GOT3 (cell line): ENCODE measurements at places on chromosomes 4 and X.

GRCh38 chr4:147580396-147580795, 36.8 kb upstream of the TMEM184C start:
- no peak for DNase-seq

DNA sequence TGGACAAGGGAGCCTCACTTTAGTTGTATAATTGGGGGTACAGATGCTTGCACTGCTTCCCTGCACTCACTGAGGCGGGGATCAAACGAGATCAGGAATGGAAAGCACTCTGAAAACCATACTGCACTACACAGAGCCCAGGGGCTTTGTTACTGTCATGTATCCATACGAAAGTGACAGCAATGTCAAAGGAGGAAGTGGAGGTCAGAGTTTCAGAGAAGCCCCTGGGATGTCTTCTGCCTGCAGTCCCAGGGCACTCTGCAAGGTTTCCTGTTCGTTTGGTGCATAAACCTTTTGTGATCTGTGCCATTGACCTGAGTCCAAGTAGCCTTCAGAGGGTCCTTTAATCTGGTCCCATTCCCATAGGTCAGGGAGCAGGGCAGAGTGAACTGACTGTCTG, 31.2 kb downstream of the RNF175 start:
- DNase-seq: no peak

- DNase-seq: no peak
Observed at GRCh38 chr4:63618883-63619718, 790.1 kb downstream of the TECRL start.

GRCh38 chrX:77564823-77565222, 117.6 kb downstream of the FGF16 start:
- DNase-seq: no peak

DNA sequence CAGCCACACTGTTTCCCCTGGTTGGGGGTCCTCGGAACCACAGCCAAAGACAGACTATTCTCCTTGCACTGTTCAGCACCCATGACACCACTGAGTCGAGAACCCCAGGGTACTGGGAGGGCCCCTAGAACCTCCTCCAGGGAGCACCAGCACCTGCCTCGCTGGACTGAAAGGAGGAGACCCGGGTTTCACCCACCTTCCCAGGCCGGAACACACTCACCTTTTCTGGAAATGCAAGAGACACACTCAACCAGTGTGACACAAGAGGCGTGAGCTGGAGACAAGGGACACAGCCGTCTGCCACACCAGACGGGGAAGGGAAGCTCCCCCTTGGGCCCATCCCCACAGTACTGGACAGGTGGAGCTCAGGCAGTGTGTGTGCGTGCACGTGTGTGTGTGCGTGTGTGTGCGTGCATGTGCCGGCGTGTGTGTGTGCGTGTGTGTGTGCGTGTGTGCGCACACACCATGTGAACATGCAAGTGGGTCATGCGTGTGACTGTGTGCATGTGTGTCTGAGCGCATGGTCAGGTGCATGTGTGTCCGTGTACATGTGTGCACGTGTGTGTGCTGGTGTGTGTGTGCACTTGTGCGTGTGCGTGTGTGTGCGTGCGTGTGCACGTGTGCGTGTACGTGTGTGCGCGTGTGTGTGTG, 128.8 kb upstream of the NKX1-1 start:
- DNase-seq: no peak

DNA sequence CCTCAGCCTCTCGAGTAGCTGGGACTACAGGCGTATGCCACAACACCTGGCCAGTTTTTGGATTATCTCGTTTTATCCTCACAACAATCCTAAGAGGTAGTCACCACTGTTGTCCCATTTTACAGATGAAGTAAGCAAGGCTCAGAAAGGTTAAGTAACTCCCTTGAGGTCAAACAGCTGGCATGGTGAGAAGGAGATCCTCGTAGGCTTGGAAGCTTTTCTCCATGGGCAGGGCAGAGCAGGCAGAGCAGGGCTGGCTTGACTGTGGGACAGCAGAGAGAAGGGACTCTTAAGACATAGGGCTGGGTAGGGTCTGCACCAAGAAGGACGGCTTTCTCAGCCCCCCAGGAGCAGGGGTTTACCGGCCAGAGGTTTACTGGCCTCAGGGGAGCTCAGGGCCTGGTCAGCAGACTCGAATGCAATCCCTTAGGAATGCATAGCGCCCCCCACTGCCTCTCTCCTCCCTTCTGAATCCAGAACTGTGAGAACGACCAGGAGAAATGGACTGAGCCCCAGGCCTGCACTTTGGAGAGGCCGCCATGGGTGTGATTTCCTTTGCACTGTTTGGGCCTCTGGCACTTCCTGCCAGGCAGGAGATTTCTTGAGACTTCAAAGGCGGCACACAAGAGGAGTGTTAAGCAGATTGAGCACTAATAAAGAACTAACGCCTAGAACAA, 14.0 kb upstream of the CDKN2AIP start:
- DNase-seq: no peak

- DNase-seq: no peak
Observed at GRCh38 chr4:5689065-5689464, 19.3 kb downstream of the EVC2 start.

DNA sequence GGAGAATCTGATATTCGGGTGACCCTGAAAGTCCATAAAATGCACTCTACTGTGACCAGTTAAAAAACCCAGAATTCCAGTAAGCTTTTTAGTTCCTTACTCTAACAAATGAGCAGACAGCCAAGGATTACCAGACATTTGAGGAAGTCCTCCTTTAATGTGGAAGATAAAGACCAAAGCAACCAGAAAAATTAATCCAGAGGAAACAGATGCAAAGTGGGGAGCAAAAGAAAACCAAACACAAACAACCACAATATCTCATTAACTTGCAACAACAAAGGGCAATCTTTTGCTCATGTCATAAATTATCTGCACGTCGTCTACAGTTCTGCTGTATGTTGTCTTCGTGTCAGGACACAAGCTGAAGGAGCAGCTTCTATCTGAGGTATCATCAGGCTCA, 164.4 kb downstream of the PJA1 start:
- DNase-seq: no peak

GRCh38 chr4:142815834-142816233, 30.3 kb downstream of the INPP4B start:
- DNase-seq: no peak

GRCh38 chr4:48557478-48557877, 67.4 kb downstream of the ZAR1 start:
- no peak for DNase-seq

DNA sequence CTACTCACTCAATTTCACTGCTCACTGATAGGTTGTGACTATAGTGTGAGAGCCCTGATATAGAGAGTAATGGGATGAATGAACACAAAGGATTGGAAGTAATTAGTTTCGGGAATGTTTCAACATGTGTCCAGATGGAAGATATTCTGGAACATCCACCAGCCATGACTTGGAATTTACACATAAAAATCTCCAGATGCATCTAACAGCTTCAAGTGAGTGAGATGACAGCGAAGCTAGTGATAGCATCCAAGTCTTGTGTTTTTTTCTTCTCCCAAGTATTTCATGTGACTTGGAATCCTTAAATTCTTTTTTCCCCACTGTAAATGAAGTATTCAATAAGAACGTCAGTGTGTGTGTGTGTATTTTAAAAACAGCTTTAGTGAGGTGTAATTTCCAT, 82.1 kb downstream of the CLDN34 start:
- no peak for DNase-seq

DNA sequence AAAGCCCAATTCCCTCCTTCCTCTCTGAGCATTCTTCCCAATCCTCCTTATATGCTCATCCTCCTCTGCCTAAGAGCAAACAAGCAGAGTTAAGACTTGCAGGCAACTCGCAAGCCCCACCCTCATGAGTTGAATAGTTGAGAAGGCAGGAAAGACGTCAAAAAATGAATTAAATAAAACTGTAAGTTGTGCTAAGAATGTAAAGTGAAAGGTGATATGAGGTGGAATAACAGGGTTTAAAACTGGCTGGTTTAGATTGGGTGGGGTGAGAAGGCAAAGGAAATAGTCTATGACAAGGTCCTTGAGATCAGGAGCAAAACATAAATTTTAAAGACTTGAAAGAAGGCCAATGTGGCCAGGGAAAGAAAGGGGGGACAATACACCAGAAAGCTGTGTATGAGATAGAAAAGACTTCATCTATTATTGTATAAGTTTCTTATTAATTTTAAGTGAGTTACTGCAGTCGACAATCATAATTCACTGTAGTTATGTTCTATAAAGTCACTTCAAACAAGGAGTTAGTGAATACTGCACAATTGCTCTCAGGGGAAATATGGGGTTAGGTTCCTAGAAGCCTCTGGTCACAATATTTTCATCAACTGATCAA, 124.9 kb downstream of the RELL1 start:
- DNase-seq: no peak

DNA sequence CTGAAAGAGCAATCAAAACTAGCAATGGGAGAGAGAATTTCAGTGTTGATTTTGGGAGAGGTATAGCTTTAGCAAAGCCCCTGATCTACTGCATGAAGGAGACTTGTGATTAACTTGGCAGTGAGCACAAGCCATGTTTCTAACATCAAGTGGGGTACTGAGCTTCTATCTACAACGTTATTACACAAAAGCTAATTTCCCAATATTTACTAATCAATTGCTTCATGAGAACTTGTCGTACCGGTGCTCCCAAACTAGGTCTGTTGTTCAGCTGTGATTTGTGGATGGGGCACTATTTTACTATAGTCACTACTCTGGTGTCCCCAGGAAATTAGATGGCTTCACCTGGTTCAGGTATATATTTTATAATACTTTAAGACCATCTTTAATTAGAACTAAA, 16.2 kb downstream of the ANK2 start:
- DNase-seq: no peak
